ENCODE measurements at places on chromosomes 16 and 17.
A peak's percentile ranks its signal among the peaks of the same experiment; 100 is the strongest.

GRCh38 chr17:6402258-6402657 is 32.7 kb downstream of the AIPL1 start:
- DNase-seq = no peak

- peak; percentile 57 for DNase-seq
These were observed 30.6 kb upstream of the ETV4 start for GRCh38 chr17:43576563-43577229.

- DNase-seq = no peak
These were observed 6.7 kb downstream of the NEK8 start for GRCh38 chr17:28735242-28735722.

DNA sequence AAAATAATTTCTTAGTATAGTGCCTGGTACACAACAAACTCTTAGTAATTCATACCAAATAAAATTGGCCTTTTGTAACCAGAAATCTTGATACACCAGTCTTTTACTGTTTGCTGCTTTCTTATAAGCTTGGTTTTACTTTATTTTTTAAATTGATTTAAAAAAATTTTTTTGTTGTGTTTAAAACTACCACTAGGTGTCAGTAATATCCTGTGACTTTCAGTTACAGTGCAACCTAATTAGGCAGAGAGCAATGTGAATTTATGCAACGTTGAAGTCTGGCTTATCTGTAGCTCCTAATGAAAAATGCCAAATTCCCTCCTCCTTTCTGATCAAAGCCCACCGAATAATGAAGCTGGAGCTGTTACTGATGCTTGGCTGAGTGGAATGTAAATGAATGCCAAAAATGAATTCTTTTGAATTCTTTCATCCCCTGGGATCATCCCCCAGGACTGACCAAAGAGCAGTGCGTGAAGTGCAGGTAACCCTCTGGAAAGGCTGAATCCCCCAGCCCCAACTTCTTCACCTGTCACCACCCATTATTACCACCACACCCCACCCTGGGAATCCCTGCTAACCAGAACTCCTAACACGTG is 3.8 kb downstream of the ERCC4 start:
- no peak for DNase-seq

DNA sequence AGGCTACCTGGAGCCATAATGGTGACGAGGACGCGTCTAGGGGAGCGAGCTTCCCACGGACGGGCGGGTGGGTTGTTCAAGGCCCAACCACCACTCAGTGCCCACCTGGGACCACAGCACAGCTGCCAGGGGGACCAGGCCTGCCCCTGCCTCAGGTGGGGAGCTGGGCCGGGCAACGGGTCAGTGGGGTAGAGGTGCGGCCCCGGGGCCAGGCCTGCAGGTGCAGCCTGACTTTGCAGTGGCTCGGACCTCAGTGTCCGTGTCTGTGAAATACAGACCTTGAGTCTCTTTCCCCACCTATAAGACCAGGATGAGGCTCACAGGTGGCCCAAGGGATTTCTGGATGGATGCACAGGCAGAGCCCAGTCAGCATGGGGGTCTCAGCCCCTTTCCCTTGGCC is 43.3 kb downstream of the ACTG1 start:
- DNase-seq = no peak

DNA sequence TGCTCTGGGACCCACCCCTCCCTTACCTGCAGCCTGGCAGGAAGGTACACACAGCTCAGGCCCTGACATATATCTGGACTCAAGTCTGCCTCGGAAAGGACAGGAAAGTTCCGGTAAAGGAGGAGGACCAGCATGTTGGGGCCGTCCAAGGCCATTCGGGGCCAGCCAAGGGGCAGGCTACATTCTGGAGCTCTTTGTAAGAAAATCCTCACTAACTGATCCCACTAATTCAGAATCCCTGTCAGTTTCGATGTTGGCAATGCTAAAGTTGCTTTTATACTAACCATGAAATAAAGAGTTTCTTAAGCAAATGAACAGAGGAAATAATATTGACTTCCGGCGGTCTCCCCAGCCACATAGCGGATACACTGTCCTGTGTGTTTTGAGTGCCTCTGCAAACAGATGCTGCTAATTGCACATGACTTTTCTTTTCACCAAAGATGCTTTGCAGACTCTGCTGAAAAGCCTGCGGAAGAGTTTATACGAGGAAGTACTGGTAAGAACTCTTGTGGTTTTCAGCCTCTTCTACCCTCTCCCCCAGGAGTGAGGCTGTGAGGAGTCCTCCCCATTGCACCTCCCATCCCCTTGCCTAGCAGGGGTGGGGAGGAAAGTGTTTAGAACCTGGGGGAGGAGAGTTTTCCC is 54.8 kb downstream of the PLXDC1 start:
- DNase-seq = no peak

- DNase-seq = peak; percentile 14
These were observed 42.4 kb upstream of the AKTIP start for GRCh38 chr16:53545433-53545832.

- no peak for DNase-seq
These were observed 358.6 kb upstream of the ASIC2 start for GRCh38 chr17:33651686-33652085.

Data from activated naive CD8-positive, alpha-beta T cell treated with anti-CD3 and anti-CD28 coated beads for 36 hours (primary cell).